ENCODE measurements at places on chromosomes 3 and 15.

DNA sequence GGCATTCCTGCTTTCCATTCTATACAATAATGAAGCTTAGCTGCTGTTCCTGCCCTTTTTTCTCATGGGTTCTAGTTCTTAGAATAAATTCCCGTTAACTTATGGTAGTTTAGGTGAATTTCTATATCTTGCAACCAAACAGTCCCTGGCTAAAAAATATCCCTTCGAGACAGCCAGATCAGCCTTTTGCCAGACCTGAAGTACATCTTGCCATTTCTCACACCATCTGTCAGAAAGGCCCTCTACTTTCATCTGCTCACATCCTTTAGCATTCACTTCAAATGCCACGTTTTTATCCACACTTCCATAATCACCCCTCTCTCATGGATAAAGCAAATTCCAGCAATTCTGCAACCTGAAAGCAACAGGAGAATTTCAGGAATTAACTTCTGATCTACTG lies 145.4 kb downstream of the GAP43 start:
- no peak for DNase-seq

- DNase-seq = no peak
Observed at GRCh38 chr3:39082666-39083313, 24.6 kb downstream of the GORASP1 start.

- DNase-seq = no peak
Observed at GRCh38 chr15:48614051-48614450, 31.5 kb downstream of the FBN1 start.

DNA sequence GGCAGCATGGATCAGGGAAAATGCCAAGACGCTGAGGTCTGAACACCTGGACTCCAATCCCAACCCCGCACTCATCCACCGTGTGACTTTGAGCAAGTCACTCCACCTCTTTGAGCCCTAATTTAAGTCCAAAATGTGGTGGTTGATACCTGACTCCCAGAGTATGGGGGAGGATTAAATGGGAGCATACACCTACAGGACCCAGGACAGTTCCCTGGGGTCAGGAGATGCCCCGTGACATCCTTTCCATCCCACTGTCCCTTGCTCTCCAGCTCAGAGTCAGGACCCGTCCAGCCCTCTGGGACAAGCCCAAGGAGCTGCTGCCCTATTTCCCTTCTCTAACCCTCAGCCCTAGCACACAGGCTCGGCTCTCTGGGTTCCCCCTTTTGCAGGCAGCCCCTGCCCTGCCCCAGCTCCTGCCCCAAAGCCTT lies 276.4 kb downstream of the XXYLT1 start:
- no peak for DNase-seq

GRCh38 chr3:158935846-158936245 lies 134.0 kb downstream of the MFSD1 start:
- DNase-seq = no peak

DNA sequence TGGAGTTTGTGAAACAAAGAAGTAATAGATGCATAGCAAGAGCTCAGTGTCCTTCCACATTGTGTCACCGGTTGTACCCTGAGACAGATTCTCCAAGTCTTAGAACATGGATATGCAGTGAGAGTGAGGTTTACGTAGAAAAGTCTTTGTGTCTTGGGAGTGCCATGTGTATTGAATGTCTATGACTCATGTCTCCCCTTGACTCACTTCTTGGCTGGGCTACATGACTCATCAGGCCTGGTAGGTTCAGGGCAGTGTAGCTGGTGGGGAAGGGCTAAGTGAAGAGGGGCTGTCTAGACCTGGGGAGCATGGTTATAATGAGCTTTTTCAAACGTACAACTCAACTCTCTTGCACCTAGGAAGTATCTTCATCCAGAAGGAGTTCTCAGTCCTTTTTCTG lies 167.4 kb downstream of the GAP43 start:
- peak; percentile 99 for DNase-seq

- no peak for DNase-seq
Observed at GRCh38 chr15:48332642-48333034, 1.4 kb downstream of the DUT start.

GRCh38 chr3:135871311-135871710 lies 94.2 kb upstream of the PPP2R3A start:
- DNase-seq = no peak

DNA sequence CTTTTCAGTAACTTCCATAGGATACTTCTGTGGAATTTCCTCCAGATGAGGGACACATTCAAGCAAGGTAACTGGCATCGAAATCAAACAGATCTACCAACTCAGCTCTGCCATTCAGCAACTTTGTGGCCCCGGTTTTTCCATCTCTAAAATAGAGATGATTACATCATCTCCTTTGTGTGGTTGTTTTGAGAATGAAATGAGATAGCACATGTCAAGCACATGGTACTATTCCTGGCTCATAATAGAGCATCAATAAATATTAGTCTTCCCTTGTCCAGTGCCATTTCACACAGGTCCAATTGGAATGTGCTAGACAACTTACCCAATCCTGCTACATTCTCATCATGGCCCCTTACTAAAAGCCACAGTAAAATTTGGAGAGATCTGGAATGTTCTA lies 24.2 kb upstream of the TM4SF4 start:
- DNase-seq = peak; percentile 46

GRCh38 chr3:124298301-124298700 lies 306.4 kb upstream of the ROPN1 start:
- no peak for DNase-seq

GRCh38 chr3:136263251-136263650 lies 13.1 kb downstream of the PCCB start:
- DNase-seq = no peak

GRCh38 chr3:109373933-109374332 lies 36.6 kb upstream of the DPPA4 start:
- DNase-seq = no peak

DNA sequence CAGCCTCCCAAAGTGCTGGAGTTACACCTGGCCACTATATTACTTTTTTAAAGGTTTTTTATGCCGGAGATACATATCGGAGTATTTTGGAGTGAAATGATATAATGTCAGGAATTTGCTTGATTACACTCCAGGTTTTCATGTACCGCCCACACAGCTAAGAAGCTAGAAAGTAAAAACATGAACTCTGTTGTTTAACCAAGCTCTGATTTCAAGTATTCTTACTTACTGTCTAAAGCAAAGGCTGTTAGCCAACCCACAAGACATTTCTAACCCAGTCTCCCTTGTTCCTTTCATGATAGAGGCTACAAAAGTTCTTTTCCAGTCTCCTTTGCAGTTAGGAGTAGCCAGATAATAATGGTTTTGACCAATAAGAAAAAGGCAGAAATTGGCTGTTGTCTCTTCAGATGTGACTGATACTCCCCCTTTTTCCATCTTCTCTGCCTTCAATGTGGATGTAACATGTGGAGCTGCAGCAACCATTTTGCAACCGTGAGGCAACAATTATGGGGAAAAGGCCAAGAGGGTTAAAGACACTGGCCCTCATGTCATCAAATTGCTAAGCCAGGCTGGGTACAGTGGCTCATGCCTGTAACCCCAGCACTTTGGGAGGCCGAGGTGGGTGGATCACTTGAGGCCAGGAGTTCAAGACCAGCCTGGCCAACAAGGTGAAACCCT lies 6.1 kb upstream of the CP start:
- DNase-seq = peak; percentile 61

GRCh38 chr3:57755741-57756527 lies at the start of gene SLMAP:
TSS of gene SLMAP (plus strand) at chr3:57756309. CDS start at chr3:57757652, 1,343 bp downstream.
- peak; percentile 98 for DNase-seq

DNA sequence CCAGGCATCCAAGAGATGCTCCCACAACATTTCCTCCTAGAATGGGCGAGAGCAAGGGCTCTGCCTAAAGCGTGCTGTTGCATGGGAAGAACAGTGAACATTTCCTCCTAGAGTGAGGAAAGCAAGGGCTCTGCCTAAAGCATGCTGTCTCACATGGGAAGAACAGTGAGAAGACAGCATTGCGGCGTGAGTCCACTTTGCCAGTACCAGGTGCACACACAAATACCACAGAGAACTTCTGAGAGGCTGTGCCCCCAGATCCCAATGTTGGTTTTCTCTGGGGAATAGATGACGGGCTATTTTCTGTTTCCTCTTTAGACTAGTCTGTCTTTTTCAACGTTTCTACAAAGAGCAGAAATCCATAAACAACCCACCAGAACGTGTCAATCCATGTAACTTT lies 142.9 kb downstream of the LRRK1 start:
- DNase-seq = no peak

- DNase-seq = no peak
Observed at GRCh38 chr3:191455257-191455952, 5.6 kb upstream of the PYDC2 start.

DNA sequence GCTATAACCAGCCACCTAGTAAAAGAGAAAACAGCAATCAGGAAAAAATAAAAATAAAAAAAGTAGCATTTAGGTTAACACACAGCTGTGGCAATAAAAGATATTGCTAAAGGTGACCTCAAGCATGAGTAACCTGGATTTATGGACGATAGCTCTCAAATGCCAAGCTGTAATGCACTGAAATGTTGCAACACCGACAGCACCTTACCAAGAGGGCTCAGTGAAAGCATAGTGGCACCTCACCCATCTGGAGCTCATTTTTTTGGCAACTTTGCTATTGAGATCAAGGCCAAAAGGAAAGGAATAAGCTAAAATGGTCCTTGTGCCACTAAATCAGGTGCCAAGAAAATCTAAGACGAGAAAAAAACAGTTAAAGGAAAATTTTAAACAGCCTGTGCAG lies 2.5 kb downstream of the HACD2 start:
- no peak for DNase-seq

- peak; percentile 9 for DNase-seq
Observed at GRCh38 chr3:157930000-157930780, 176.0 kb downstream of the SHOX2 start.

- no peak for DNase-seq
Observed at GRCh38 chr3:167866331-167866730, 130.8 kb downstream of the SERPINI1 start.

- DNase-seq = peak; percentile 55
Observed at GRCh38 chr3:52831500-52832301, 1.2 kb upstream of the ITIH4 start.

GRCh38 chr15:68582864-68583263 lies 4.1 kb downstream of the CORO2B start:
- DNase-seq = no peak

DNA sequence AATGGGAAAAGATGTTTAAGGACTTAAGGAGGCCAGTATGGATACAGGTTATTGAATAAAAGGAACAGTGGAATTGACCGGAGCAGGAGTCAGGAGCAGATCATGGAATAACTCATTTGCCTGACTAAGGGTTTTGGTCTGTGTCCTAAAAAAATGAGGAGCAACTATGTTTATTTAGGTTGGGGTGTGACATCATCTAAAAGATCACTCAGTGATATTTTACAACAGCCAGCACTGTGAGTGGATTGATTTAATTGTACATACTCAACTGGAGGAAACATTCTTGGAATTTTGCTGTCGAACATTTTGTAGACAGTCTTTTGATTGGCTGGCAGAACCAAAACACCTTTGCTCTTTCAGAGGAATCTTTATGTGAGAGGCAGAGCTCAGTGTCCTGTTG lies 348.6 kb upstream of the CDIN1 start:
- DNase-seq = peak; percentile 10

GRCh38 chr3:146033950-146034349 lies 127.0 kb downstream of the PLOD2 start:
- DNase-seq = no peak

GRCh38 chr3:151875759-151876158 lies 2.3 kb downstream of the SUCNR1 start:
- peak; percentile 40 for DNase-seq

GRCh38 chr3:59920822-59921221 lies 871.0 kb upstream of the CFAP20DC start:
- DNase-seq = no peak

- no peak for DNase-seq
Observed at GRCh38 chr15:70479056-70479455, 284.3 kb downstream of the UACA start.

DNA sequence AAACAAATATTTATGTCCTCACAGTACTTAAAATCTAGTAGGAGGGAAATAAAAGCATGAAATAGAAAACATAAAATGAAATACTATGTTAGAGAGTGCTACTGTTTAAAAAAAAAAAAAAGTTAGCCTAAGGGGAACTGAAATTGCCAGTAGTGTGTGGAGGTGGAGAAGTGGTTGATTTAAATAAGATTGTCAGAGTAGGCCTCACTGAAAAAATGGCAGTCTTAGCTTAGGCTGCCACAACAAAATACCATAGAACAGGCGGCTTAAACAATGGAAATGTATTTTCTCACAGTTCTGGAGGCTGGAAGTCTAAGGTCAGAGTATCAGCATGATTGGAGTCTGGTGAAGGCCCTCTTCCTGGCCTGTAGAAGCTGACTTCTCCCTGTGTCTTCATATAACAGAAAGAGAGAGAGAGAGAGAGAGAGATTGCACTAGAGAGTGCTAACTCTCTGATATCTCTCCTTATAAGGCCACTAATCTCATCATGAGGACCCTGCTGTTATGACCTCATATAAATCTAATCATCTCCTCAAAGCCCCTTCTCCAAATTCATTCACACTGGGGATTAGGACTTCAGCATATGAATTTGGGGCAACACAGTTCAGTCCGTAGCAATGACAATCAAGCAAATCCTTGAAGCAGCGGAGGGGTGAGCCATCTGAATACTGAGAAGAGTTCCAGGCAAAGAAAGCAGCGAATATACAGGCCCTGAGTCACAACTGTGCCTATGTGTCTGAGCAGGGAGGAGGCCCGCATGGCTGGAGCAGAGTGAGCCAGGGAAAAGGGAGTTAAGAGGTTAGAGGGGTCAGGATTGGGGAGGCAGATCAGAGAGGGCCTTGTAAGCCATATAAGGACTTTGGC lies 23.6 kb upstream of the LRRC34 start:
- DNase-seq = peak; percentile 34

DNA sequence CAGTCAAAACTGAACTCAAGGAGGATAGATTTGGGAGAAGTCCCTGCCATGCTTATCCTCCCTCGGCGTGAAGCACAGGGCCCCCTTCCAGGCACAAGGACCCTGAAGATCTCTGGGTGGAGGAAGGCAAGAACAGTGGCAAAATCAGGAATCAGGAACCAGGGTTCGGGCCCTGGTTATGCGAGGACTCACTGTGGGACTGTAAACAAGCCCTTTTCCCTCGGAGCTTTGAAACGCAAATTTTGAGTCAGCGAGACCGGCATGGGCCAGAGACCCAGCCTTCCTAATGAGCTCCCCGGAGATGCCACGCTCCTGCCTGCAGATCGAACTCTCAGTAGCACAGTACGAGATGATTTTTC lies 70.1 kb downstream of the SLC12A8 start:
- DNase-seq = no peak

GRCh38 chr15:73078722-73079121 lies 26.5 kb downstream of the NEO1 start:
- peak; percentile 79 for DNase-seq

GRCh38 chr3:15768421-15769255 lies 29.1 kb downstream of the ANKRD28 start:
- DNase-seq = peak; percentile 97

GRCh38 chr3:39094851-39095677 lies 12.4 kb downstream of the GORASP1 start:
- no peak for DNase-seq

DNA sequence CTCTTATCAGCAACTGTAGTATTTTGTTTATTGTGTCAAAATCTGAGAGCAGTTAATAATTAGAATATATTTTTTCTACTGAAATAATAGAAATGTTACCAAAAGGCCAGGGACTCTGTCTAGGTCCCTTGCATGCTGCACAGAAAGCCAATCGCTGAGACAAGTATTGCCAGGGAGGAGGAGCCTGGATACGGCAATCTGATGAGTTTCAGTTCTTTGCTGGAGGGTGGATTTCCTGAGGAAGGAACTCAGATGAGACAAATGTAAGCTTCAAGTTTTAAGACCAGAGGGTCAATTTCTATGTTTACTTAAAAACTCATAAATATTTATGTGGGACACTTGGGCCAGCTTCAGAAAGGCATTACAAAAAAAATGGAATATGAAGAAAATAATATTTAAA lies 252.2 kb downstream of the GABRG3 start:
- DNase-seq = no peak
